RPMI7951 (cell line): ENCODE measurements at places on chromosomes 5 and 9. TPM values are rescaled to one million over a fixed set of nuclear protein-coding genes. Genes with fewer than 3 reads are reported as not detected.

FOXD4L4 gene
- total RNA-seq: 0.20 TPM in 1 of 2 replicates, not detected in the other

POLR3G gene
- total RNA-seq: 21.4 and 22.6 TPM in 2 replicates

C5orf58 gene
- total RNA-seq: 0.68 TPM in 1 of 2 replicates, not detected in the other

HACD4 gene
- under 0.01 and 0.24 TPM in 2 replicates for total RNA-seq

GPX3 gene
- total RNA-seq: 3.1 and 4.4 TPM in 2 replicates

GRCh38 chr5:52861368-52861767 lies 73.7 kb downstream of the ITGA1 start:
- no peak for DNase-seq
